Right forelimb (tissue), 1 donor: ENCODE measurements at places on chromosomes 11 and 22.

DNA sequence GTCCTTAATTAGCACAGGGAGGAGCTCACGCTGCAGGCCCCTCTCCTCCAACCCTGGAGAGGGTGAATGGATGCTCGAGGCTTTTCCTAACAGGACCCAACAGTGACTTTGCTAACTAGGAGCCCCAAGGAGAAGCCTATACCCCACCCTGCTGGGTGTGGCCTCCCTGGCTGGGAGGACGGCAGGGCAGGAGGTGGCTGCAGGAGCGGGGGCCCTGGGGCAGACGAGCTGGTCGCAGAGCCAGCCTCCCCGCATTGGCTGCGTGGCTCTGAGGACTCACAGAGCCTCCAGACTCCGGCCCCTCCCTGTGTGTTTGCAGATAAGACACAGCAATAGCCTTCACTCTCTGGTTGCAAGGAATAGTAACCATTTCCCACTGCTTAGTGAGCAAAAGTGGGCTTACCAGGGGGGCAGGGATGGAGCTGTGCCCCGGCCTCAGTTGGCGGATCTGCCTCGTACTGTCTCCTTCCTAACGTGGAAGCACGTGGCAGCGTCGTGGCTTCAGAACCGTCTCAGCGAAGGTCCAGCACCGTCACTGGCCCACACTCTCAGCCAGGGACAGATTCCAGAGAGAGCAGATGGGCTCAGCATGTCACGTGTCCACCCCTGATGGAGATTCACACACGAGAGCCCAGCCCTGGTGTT is 1087.5 kb downstream of the BRD1 start:
- DNase-seq = no peak

GRCh38 chr11:33988586-33989370 is 62.8 kb upstream of the CAPRIN1 start:
- DNase-seq = no peak

DNA sequence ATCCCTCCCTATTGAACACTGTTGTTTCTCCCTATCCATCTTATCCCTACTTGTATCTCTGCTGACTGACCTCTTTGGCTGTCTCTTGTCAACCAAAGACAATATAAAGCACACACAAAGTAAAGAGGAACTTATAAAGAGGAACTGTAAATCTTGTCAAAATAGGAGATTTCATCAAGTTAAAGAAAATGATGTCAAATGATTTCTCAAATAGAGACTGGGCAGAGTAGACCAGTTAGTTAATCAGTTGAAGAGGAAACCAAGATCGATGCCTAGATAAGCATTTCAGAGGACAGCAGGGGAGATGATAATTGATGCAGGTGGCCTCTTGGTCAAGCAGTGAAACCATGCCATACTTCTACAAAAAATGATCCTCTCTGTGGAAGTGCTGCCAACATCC is 22.7 kb downstream of the KCNQ1OT1 start:
- no peak for DNase-seq

- no peak for DNase-seq
These were observed 20.9 kb upstream of the JHY start for GRCh38 chr11:122861631-122862030.

DNA sequence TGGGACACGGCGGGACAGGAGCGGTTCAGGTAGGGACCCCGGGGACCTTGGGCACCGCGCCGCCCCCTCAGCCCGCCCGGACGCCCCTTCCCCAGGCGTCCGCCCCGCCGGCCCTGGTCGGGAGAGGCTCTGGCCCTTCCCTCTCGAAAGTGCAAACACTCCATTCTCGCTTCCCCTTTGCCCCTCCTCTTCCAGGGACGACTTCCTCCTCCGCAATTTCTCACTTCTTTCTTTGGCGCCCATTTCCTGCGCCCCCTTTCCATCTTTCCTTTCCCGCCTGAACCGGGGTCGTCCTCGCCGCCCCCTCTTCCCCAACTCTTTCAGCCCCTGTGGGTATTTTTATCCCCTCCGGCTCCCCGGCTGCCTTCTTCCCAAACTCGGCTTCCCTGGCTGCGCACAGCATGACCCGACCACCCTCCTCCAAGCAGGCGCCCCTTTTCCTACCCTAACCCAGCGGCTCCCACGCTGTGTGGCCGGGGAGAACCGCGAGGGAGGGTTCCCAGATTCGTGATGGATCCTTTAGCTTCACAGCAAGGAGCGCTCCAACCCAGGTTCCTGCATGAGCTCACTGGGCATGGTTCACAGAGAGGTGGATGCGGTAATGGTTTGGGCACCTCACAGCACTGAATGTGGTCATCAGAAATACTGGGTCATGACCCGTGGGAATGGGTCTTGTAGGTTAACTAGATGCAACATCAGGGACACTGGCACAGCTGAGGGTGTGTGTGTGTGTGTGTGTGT is 689 bp downstream of the RAB39A start:
- no peak for DNase-seq

DNA sequence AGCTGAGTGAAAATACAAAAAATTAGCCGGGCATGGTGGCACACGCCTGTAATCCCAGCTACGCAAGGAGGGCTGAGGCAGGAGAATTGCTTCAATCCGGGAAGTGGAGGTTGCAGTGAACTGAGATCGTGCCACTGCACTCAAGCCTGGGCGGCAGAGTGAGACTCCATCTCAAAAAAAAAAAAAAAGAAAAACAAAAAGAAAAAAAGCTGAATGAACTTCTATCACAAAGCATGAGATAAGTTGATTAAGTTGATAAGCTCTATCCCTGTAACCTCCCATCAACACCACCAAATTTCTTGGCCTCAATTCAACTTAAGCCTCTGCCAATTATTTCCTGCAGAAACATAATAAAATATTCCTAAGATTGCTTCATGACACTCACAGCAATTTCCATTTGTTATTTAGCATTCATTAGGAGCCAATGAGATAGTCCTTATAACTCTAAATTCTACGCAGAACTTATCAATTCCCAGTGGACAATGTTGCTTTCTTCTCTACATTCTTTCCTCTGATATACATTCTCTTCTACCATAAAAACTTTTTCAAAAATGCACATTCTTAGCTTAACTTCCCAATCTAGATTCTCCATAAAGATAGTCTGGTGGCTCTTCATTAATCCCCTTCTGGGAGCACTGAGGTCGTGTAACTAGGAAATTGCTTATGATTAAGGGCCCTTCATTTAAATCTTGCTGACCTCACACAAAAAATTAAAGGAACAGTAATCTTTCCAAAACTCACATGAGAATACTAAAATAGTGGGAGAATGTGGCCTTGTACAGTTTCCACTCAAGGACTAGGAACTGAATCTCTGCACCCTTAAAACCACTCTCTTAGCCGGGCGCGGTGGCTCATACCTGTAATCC is 2.9 kb downstream of the AMBRA1 start:
- no peak for DNase-seq

- no peak for DNase-seq
These were observed 98.2 kb upstream of the MTMR2 start for GRCh38 chr11:96021901-96022650.

DNA sequence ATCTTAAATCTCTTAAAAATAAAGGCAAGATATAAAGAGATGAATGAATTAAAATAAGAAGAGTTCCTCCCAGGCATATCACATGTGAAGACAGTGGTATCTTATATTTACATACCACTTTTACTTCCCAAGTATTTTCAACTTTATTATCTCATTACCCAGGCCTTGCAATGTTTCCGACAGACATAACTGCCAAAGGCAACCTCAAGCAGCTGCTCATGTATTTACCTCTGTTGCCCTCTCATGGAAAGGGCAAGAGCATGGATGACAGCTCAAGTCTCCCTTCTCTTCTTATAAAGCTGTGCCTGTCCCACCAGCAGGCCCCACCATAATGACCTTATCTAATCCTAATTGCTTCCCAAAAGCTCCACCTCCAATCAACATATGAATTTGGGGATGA is 894.2 kb downstream of the NTM start:
- DNase-seq = no peak

DNA sequence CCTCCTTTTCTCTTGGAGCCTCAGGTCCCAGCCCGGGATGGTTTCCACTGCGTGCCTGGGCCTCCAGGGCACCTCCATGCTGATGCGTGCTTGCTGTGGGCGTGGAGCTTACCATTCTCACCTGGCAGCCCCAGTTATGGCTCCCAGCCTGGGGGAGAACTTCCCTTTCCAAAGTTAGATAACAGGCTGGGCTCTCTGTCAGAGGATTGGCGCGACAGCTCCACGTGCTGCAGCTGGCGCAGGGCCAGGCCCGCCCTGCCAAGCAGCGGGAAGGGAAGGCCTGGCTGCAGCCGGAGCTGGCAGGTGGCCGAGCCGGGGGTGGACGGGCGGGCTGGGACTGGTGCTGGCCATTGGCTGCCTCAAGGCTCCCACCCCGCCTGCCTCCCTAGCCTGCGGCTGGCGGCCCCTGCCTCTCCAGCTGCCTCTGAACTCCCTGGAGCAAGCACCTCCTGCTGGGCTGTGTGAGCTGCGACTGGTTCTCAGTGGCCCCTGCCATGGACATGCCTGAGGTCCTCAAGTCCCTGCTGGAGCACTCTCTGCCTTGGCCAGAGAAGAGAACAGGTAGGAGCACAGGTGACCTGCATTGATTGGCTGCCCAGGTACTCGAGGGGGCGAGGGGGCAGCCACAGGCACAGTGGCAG is 14.6 kb upstream of the TEF start:
- peak; percentile 96 for DNase-seq

GRCh38 chr11:119167933-119168332 is 592 bp upstream of the NLRX1 start:
- DNase-seq = no peak

DNA sequence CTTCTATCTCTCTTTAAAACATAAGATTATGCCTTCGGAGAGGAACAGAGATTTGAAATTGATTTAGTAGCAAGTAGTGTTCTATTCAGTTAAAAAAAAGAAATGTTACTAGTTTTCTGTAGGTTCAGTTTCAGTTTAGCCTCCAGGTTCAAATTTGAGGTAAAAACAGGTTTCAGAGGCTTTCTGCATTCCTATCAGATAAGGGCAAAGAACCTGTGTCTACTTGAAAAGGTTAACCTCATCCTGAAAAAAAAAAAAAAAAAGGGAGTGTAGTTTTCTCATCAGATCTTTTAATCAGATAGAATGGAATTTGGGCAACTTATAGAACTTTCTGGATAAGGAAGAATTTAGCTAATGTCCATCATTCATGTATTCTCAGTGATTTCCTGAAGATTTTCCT is 12.1 kb downstream of the C11orf97 start:
- no peak for DNase-seq

GRCh38 chr22:45254789-45255278 is 14.1 kb upstream of the KIAA0930 start:
- no peak for DNase-seq

GRCh38 chr22:41028841-41029240 is 63.6 kb upstream of the EP300 start:
- DNase-seq = no peak

GRCh38 chr11:75734491-75735180 is 17.0 kb downstream of the MOGAT2 start:
- no peak for DNase-seq

- no peak for DNase-seq
These were observed 29.5 kb downstream of the ACO2 start for GRCh38 chr22:41498303-41498835.

DNA sequence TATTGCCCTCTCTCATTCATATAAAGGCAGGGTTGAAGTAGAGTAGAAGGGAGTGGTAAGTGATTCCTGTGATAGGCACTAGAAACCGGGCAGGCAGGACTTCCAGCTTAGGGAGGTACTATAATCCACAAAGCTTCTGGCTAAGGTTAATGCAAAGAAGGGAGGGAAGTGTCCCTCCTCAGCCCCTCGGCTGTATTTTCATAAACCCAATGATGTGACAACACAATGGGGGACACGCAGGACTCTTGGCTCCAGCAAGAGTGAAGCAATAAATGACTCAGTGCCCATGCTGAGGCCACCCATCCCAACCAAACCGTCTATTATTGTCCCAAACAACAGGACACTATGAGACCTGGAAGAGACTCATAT is 90.7 kb downstream of the ETS1 start:
- no peak for DNase-seq

- no peak for DNase-seq
These were observed 2.9 kb downstream of the KIRREL3 start for GRCh38 chr11:126997641-126998040.

DNA sequence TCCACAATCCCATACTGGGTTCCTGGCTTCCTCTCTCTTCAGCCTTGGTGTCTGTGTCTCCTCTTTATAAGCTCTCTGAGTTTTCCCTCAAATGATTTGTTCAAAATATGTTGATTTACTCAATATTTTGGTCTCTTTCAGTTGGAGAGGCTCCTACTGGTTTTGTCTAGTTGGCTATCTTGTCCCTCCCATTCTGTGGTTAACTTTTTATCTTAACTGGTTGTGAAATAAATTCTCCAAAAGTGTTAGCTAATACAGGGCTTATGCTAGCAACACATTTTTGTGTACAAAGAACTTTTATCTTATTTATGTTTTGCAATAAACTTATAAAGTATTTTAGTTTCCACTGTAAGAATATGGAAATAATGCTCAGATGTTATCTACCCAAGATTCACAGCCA is 200.9 kb downstream of the AASDHPPT start:
- DNase-seq = no peak

DNA sequence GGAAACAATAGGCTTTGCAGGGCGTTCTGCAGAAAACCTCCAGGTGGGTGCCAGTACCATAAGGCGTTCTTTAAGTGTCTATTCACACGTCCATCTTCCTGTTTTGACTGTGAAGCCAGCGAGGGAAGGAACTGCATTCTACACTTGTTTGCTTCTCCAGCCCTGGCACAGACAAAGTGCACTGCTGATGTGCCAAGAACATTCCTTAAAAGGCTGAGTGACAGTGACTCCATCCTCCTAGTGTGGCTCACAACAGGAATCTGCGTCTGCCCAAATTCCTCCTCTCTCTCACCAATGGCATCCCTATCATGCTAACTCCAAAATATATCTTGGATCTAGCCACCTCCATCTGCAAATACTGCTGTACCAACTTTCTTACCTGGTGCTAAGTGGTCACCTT is 407.4 kb upstream of the SYN3 start:
- DNase-seq = no peak

DNA sequence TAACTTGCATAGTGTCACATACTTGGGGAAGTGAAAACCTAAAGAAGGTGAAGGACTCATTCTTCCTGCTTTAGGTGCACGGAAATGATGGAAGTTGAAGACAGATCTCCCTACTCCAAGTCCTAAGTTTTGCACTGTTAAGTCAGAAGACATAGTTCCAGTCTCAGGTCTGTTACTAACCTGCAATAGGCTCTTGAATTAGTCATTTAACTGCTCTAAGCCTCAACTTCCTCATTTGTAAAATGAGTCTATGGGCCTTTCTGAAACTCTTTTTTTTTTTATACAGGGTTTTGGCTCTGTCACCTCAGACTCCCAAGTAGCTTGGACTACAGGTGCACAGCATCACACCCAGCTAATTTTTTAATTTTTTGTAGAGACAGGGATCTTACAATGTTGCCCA is 30.8 kb upstream of the POU2AF1 start:
- no peak for DNase-seq
